RWPE2 (cell line): ENCODE measurements at places on chromosomes 7 and 10.

DNA sequence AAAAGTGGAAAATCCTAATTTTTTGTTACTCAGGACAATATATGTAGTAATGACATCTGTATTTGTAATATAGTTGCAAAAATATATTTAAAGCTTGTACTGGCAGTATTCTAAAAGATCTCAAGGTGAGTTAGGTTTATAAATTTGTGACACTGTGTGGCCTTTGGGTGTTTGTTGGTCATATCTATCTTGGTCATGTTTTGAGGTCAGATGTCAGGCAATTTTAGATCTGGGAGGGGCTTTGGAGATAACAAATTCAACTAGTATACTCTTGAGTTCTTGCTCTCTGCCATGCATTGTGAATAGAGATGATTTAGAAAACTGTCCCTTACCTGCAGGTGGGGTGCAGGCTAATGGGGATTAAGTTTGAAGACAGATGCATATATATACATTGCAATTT, 3.1 kb downstream of the TBC1D12 start:
- no peak for DNase-seq

GRCh38 chr7:97731736-97732564, at the start of gene TAC1:
TAC1 (plus strand) TSS chr7:97732086; CDS start chr7:97732613, 527 bp downstream.
- DNase-seq, result no peak

DNA sequence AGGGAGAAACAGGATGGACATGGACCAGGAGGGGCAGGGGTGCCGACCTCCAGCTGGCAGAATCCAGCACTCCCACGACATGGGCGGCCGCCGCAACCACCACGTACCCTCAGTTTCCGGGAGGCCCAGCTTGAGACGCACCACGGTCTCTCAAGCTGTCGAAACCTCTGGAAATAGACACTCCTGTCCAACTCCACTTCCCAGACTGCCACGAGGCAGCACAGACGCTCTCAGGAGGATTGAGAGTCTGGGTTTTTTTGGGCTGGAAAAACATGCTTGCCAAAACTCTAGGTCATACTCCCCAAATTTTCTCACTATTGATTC, 37.9 kb upstream of the PDGFA start:
- no peak for DNase-seq

DNA sequence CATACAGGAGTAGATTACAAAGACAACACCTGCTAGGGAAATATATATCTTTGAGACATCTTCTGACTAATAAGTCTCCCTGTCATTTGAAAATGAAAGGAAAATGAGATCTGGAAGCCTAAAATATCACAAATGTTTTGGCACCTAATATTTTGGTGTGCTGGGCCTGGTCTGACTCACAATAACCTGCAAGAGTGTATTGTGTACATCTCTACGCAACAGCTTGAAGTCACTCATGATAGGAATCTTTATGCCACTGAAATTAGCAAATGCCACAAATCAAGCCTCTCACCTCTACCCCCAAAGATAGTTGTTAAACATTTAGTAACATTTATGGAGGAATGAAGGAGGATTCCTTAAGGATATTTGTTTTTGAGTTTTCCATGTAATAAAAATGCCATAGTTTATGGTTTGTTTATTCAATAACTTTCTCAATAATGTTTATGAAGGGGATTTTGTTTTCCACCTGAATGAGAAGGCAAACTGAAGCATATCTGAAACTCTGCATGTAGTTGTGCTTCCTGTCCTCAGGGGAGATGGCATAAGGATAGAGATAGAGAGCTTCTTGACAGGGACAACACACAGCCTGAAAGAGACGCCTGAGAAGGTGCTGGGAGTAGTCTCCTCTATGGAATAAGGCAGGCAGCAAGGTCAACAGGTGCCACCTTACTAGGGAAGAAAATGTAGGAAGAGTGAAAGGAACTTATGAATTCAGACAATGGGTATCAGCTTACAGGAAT, 197.4 kb downstream of the AHR start:
- no peak for DNase-seq

GRCh38 chr7:127896659-127897058, 134.6 kb downstream of the LRRC4 start:
- DNase-seq, result no peak
